Stimulated activated CD8-positive, alpha-beta memory T cell treated with anti-CD3 and anti-CD28 coated beads, Interleukin-15, amount 100 ng/mL, for 48 hours (primary cell): ENCODE measurements at places on chromosomes 3 and 15.

GRCh38 chr15:92625251-92625980 is 30.2 kb downstream of the FAM174B start:
- peak; percentile 24 for DNase-seq

- DNase-seq = no peak
Observed at GRCh38 chr3:40718209-40718608, 193.4 kb downstream of the ZNF621 start.

GRCh38 chr3:28291577-28291976 is 50.2 kb downstream of the CMC1 start:
- no peak for DNase-seq

- DNase-seq = no peak
Observed at GRCh38 chr15:40043927-40044716, 5.1 kb upstream of the SRP14 start.

- DNase-seq = no peak
Observed at GRCh38 chr3:122661633-122662032, 19.0 kb upstream of the PARP14 start.

GRCh38 chr3:160949460-160949859 is 155.7 kb downstream of the B3GALNT1 start:
- DNase-seq = no peak

DNA sequence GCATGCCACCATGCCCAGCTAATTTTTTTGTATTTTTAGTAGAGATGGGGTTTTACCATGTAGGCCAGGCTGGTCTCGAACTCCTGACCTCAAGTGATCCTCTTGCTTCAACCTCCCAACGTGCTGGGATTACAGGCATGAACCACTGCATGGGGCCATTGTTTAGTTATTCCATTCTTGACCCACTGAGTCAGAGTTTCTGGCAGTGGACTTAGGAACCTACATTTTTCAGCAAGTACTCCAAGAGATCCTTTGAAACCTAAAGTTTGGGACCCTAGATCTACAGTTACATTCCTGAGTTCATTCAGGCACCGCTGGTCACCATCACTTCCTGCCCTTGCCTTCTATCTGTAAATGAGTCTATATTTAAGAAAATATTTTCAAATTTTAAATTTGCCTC is 1.4 kb upstream of the TNFSF10 start:
- DNase-seq = no peak

- no peak for DNase-seq
Observed at GRCh38 chr15:100224206-100225185, 117.3 kb downstream of the ADAMTS17 start.
